RPMI7951 (cell line): ENCODE measurements at places on chromosomes 6 and 20. TPM values are rescaled to one million over a fixed set of nuclear protein-coding genes. Genes with fewer than 3 reads are reported as not detected.

The FOXS1 gene
- total RNA-seq, result 0.24 and 0.39 TPM in 2 replicates

The GABRR1 gene
- total RNA-seq, result not detected in 2 replicates

The C6orf132 gene
- total RNA-seq, result not detected in 2 replicates

The GRIK2 gene
- 0.88 and 2.0 TPM in 2 replicates for total RNA-seq

The FAM184A gene
- total RNA-seq, result 0.24 and 0.78 TPM in 2 replicates

The MOXD1 gene
- 96.5 and 109 TPM in 2 replicates for total RNA-seq

The C6orf163 gene
- total RNA-seq, result 0.12 and 0.29 TPM in 2 replicates

The BANF2 gene
- total RNA-seq, result not detected in 2 replicates

The TNFAIP3 gene
- 4.9 and 5.4 TPM in 2 replicates for total RNA-seq

The ALDH8A1 gene
- total RNA-seq, result 0.12 TPM in 1 of 2 replicates, not detected in the other

DNA sequence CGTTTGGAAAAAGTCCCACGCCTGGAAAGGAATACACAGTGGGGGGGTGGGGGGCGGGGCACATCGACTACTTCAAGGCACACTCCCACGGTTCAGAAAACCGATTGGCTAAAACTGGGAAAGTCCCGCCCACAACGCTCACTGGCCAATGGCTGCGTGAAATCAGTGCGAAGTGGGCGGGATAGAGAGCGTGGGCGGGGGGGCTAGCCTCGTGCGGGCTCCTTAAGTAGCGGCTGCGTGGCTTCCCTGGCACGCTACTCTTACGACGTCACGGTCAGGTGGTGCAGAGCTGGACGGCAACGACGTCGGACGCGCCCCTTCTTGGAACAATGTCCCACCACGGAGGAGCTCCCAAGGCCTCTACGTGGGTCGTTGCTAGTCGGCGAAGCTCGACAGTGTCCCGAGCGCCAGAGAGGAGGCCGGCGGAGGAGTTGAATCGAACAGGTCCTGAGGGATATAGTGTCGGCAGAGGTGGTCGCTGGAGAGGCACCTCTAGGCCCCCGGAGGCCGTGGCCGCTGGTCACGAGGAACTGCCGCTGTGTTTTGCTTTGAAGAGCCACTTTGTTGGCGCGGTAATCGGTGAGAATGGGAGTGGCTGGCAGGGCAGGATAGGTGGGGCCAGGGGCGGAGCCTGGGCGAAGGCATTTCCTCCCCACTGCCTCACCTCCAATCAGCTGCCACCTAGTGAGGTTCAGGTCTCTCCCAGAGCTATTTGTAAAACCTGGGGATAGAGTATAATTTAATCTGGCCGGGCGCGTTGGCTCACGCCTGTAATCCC lies at the start of gene DDX43:
Gene DDX43 (plus strand): TSS at position 252 of the 778 bp plus-strand sequence. CDS start 78 bp downstream, at position 330.
- no peak for DNase-seq

- DNase-seq, result no peak
Measured at GRCh38 chr6:156250593-156250992, 526.6 kb upstream of the ARID1B start.

GRCh38 chr6:41713650-41714291 lies 21.6 kb downstream of the TFEB start:
- DNase-seq, result no peak

DNA sequence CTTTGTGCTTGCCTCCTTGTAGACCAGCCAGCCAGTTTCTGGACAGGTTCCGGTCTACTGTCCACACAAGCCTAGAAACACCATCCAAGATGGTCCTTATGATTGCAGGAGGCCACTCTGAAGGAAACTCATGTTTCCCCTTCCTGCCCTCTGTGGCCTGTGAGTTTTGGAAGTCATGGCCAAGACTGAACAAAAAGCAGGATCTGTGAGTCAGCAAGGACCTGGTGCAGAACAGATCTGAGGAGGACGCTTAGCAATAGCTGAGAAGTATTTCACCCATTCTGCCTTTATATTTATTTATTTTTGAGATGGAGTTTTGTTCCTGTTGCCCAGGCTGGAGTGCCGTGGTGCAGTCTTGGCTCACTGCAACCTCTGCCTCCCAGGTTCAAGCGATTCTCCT lies 134.6 kb upstream of the EEF1E1 start:
- no peak for DNase-seq

GRCh38 chr20:46970937-46971630 lies 76.4 kb downstream of the EYA2 start:
- DNase-seq, result peak; percentile 76

GRCh38 chr20:63749597-63750508 lies 10.3 kb downstream of the SLC2A4RG start:
- no peak for DNase-seq

GRCh38 chr6:151110576-151110905 lies 129.2 kb upstream of the AKAP12 start:
- DNase-seq, result no peak

GRCh38 chr6:16809753-16810358 lies 48.6 kb upstream of the ATXN1 start:
- no peak for DNase-seq

GRCh38 chr6:30149858-30150550 lies 11.0 kb downstream of the TRIM10 start:
- no peak for DNase-seq

DNA sequence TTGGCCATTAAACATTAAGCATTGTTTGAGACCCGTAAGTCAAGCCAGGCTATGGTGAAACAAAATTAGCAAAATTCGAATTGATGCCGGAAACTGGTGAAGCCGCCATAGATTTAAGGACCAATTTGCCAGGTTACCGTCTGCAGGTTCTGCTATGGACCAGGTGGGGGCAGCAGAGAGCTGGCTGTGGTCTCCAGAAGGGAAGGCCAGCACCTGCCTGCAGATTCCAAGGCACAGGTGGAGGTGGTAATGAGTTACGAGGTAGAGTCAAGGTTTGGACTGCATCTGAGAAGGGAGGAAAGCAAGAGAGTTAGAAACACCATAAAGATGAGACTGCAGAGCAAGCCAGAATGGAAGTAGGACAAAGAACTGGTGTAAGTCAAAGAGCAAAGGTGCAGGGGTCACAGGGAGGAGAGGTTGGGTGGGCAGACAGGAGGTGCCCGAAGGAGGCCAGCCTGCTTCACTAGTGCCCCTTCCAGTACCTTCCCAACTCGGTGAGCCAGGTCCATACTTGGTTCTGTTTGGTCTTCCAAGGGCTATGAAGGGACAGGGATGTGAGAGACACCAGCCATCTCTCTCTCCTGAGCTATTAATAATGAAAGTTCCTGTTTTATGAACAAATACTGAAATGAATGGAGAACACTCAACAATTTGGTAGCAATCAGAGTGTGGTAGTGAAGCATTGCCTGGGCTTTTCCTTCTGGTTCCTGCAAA lies 131.6 kb upstream of the ESR1 start:
- peak; percentile 21 for DNase-seq

DNA sequence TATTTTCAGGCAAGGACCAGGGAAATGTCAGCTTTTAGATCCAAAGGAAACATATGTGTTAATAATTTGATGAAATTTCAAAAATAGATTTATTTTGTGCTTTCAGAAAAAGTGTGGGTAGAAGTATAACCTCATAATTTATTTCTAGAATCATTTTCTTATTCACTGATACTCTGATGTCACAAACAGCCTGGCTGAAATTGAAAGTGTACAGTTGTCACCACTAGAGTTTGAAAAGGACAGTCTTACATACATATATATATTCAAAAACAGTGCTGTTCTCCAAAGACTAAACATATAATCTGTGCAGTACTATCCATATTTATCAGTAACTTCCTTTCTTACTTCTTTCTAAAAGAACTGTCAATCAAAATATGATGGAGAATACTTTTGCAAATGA lies 254.4 kb upstream of the KCNQ5 start:
- no peak for DNase-seq

GRCh38 chr20:44747166-44748004 lies 1.7 kb downstream of the KCNK15 start:
- DNase-seq, result peak; percentile 59
